ENCODE measurements at places on chromosomes 5 and 9.

GRCh38 chr9:108078811-108079210, 589.2 kb upstream of the KLF4 start:
- no peak for DNase-seq

GRCh38 chr9:3528451-3528850, 2.6 kb upstream of the RFX3 start:
- DNase-seq, result peak; percentile 57

GRCh38 chr5:174843263-174844250, 119.2 kb downstream of the MSX2 start:
- DNase-seq, result no peak

GRCh38 chr5:16585041-16585667, 31.6 kb downstream of the RETREG1 start:
- DNase-seq, result no peak

- no peak for DNase-seq
Measured at GRCh38 chr9:107750741-107751566, 261.4 kb upstream of the KLF4 start.

GRCh38 chr9:8133606-8134005, 334.0 kb upstream of the DMAC1 start:
- DNase-seq, result no peak

GRCh38 chr5:5014586-5015235, 125.4 kb upstream of the ADAMTS16 start:
- no peak for DNase-seq

GRCh38 chr9:132769906-132770769, 99.9 kb downstream of the GTF3C4 start:
- peak; percentile 55 for DNase-seq

GRCh38 chr5:154190595-154191304, at the start of gene GALNT10:
Gene GALNT10, plus strand, starts transcription at chr5:154190733. Its CDS starts 134 bp downstream, at chr5:154190867.
- peak; percentile 58 for DNase-seq

DNA sequence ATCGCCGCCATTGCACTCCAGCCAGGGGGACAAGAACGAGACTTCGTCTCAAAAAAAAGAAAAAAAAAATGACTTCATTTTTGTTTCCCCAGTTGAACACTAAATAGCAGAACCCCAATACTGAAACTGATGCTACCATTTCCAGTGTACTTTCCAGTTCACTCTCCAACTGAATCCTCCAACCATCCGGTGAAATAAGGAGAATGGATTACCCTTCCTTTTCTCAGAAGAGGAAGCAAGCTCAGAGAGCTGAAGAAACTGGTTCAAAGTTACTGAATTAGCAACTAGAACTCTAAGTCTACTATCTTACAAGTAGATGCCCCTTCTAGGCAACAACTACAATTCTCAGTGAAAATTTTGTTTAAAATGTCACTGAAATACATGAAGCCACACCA, 3.9 kb downstream of the FAM13B start:
- no peak for DNase-seq

- no peak for DNase-seq
Measured at GRCh38 chr9:1087120-1087881, 37.1 kb downstream of the DMRT2 start.

DNA sequence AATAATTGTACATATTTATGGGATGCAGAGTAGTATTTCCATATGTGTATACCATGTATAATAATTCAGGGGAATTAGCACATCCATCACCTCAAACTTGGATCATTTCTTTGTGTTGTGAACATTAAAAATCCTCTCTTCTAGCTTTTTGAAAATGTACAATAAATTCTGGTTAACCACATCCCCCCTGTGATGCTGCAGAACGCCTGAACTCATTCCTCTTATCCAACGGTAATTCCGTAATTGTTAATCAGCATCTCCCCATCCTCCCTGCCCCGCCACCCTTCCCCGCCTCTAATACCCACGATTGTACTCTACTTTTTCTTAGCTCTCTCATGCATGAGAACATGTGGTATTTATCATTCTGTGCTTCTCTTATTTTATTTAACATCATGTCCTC, 127.7 kb upstream of the ANKRD55 start:
- DNase-seq, result no peak

DNA sequence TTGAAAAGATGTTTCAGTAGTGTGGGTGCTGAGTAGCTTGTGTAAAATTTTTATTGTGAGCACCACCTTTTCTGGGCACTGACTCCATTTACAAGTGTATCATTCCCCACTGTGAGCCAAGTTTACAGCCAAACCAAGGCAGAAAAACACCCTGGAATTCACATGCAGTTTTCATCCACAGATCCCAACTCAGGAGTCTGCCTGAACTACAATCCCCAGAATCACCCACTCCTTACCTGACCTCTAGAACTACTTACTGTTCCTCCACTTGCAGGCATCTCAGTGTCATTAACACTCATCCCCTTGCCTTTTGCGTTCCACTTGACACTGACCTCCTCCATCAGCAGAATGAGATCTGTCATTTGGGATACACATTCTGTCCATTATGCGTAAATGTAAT, 2042.6 kb upstream of the CDH6 start:
- no peak for DNase-seq

DNA sequence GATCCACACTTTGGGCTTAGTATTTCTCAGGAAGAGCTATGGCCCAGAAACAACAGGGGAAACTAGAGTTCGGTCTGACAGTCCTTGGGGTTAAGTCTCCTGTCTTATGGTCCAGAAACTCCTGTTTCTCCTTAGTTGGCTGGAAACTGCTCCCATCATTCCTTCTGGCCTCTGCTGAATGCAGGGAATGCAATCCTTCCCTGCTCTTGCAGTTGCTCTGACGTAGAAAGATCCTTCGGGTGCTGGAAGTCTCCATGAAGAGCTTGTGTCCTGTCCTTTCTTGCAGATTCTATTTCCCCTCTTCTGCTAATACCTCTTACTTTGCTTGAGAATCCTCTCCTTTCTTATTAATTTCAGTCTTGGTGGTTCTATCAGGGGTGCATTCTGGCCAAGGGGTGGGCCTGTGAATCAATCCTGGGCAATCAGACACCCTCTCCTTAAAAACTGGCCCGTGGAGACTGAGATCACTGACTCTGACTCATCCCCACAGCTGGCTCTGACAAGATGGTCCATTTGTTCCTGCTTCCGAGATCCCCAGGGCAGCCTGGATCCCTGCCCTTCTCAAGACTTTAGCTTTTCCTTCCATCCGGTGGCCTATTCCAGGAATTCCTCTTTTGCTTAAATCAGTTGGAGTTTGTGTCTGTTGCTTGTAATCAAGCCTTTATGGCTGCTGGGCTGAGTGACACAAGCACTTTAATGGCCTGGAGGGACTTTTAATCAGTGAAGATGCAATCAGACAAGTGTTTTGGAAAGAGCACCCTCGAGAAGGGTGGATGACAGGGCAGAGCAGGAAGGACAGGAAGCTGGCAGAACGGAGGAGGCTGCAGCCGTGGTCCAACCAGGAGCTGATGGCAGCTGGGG, 23.7 kb downstream of the PTGS1 start:
- no peak for DNase-seq

DNA sequence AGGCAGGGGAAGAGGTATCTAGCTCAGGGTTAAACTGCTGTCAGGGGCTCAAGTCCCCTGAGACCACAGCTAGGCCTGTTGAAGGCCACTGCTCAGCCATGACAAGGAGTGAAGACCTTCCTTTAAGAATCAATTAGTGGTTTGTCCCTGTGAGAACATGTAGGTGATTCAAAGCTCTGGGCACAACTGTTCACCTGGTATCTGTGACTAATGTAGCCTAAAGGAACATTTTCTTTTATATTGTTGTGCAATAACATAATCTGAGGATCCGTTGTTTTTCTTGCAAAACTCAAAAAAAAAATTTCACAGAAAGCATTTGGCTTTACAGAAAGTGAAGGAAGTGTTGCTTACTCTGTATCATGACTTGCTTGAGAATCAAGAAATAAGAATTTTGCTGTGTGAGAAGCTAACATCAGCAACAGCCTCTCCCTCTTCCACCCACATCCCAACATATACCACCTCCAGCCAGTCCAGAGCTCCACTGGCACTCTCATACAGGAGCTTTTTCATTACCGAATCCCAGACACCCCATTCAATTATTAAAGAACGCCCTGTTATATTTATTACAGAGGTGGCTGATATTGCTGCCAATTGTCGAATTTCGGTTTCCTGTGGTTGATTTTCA, 807.0 kb downstream of the TLE4 start:
- no peak for DNase-seq

DNA sequence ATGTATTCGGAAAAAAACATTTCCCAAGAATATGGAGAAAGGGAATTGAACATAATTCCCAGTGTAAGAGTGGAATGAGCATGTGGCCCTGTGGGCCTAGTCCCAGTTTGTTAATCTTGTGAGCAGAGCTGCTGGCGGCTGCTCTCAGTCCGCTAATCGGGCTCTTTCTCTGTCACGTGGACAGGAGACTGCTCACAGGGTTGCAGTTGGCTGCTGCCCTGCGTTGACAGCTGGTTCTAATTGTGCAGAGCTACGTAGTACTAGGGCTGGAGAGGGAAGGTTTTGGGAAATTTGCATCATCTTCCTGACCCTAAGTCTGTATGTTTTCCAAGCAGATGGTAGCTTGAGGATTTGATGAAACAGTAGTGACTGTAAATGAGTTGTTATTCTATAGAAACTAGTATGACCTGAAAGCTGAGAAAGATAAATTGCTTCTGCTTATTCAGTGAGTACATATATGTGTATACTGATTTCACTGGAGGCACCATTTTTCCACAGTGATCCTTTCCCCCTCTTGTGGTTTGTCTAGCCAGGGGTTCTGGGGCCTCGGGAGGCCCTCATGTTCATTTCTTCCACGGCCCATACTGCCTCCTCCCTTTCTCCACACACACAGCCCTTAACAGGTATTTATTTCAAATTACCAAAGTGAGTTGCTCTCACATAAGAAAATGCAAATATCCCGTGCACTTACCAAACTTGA, 100.6 kb downstream of the ANGPTL2 start:
- no peak for DNase-seq

- no peak for DNase-seq
Measured at GRCh38 chr5:149257131-149257530, 14.5 kb upstream of the AFAP1L1 start.

DNA sequence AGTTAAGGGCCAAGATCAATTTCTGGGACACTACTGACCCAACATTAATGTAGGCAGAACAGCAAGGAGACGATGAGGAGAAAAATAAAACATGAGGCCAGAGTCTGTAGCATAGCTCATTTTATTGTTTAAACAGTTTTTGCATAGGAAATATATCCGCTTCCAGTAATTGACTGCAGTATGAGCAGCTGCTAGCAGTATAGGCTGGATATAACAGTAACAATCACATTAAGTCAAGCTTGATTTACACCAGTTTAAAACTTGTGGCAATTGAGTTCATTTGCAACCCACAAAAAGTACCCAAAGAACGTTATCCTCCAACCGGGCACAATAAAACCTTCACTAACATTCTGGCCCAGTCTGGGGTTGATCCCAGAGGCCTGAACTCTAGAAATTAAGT, 232.2 kb downstream of the NFIB start:
- no peak for DNase-seq

DNA sequence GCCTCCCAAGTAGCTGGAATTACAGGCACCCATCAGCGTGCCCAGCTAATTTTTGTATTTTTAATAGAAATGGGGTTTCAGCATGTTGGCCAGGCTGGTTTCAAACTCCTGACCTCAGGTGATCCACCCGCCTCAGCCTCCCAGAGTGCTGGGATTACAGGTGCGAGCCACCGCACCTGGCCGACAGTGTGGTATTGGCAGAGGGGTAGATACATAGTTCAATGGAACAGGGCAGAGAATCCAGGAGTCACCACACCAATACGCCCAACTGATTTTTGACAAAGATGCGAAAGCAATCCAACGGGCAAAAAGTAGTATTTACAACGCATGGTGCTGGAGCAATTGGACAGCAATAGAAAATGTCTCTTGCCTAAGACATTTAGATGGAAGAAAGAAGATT, 164.0 kb upstream of the PPP1R26 start:
- no peak for DNase-seq

DNA sequence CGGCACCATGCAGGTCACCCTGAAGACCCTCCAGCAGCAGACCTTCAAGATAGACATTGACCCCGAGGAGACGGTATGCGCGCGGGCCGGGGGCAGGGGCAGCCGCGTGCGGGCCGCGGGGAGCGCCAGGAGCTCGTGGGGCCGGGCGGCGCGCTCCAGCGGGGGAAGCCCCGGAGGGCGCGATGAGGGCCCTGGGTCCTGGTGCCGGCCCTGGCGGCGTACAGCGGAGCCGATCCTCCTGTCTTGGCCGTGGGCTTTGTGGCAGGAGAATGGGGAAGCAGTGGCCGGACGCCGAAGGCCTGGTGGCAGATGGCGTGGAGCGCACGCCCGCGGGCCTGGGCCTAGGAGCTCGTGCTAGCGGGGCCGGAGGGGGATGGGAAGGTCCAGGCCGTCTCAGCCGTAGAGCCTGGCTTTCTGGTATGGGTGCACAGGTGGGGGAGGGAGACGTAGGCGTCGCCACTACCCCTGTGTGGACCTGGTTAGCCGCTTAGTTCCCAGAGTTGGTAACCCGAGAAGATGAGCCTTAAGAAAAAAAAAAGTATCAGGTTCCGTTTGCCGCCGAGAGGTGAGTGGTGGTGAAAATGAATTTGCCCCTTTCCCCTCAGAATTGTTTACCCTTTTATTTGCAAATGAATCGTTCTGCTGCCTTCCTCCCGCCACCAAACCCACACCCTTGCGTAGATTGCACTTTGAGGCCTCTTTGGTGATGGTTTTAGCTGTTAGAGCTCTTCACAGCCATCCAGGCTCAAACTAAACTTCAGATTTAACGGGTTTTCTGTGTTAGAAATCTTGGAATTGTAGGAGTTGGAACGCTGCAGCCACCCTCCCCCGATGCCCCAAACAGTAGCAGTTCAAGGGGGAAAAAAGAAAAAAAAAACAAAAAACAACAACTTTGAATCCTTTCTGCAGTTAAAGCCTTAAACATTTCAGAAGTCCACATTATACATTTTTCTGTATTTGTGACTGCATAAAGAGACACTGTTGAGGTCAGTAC, 841 bp downstream of the RAD23B start:
- DNase-seq, result peak; percentile 30

DNA sequence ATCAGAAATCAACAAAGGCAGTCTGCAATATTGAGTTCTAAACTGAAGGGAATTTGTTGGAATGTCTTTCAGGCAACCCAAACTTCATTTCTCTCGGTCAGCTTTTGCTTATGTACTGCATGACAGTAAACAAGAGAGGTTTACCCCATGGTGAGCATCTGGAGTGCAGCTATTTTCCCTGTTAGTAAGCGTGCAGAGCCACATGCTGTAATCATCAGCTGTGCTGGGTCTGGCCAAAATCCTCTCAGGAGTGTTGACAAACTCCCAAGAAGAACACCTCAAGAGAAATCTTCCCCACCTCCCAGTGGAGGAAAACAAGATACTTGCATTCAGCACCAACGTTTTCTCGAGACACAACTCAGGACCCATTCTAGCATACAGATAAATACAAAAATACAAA, 83.6 kb upstream of the ADAMTSL1 start:
- DNase-seq, result no peak

- no peak for DNase-seq
Measured at GRCh38 chr5:160959804-160960203, 107.8 kb upstream of the ATP10B start.

DNA sequence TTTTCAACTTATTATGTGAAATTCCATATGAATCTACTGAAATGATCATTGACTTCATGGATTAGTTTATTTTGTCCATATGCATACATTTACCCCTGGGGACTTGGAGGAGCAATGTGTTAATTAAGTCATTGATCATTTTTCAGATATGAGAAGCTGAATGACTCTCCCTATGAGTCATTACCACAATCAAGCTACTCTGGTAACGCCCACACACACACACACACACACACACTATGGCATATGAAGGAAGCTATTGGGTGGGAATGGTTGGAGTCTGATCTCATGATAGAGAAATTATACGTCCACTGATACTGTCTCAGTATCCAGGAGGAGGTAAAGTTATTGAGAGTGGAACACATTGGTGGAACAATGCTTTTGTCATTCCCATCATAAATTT, 528.9 kb downstream of the AGTPBP1 start:
- no peak for DNase-seq

GRCh38 chr5:14309878-14310531, 166.9 kb downstream of the TRIO start:
- DNase-seq, result no peak
